ENCODE measurements at places on chromosomes 11 and 22.

DNA sequence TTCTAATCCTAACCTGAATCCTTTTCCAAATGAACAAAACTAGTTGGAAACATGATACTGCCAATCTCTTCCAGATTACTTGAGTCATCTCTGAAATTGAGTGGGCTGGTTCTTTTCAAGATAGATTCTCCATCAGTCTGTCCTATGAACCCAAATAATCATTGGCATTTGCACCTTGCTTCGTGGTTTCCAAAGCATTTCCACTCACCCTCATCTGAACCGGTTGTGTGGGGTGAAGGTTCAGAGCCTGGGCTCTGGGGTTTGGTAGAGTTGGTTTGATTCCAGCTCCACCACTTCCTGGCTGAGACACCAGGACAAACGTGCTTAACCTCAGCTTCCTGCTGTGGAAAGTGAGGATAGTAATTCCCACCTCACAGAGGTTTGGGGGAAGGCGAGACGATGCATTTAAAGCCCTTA, 206.4 kb upstream of the E2F8 start:
- DNase-seq = no peak

- DNase-seq = no peak
Observed at GRCh38 chr11:105100206-105100605, 39.4 kb downstream of the CARD18 start.

DNA sequence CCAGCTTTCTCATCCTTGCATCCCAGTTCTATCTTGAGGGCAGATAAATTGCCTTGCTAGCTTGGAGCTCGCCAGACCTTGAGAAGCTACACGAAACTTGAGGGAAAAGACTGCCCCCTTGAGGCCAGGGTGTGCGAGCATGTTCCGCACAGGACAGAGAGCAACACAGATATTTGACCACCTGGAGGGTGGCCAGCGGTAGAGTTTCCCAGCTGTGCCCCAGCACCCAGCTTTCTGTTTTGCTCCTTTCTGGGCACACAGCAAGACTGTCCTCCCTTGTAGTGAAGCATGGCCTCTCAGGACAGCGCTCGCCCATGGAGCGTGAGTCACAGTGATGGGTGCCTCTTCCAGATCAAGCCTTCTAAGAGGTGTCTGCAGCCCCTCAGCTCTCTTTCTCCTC, 23.5 kb downstream of the SPATA19 start:
- DNase-seq = peak; percentile 43

GRCh38 chr11:118636569-118637290, 29.3 kb downstream of the PHLDB1 start:
- no peak for DNase-seq

DNA sequence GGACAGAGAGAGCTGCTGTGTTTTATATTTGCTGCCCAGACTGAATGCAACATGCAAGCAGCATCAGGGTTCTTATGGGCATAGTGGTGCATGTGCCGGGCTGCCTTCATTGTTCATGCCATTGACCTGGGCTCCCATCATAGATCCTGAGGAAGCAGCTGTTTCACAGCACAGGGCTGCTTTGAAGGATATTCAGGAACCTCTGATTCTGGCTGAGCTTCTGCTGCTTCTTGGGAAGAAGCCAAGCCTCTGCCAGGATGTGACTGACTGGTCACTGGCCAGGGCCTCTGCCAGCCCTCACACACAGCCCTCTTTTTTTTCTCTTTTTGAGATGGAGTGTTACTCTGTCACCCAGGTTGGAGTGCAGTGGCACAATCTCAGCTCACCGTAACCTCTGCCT, 43.3 kb downstream of the CYB5R2 start:
- DNase-seq = no peak

GRCh38 chr11:61697764-61698163, 17.6 kb downstream of the DAGLA start:
- no peak for DNase-seq

All from COR-L47 (cell line).